ENCODE measurements at places on chromosomes 16 and 17.
A peak's percentile ranks its signal among the peaks of the same experiment; 100 is the strongest.

GRCh38 chr17:79942591-79943346 is 92.9 kb downstream of the TBC1D16 start:
- DNase-seq: no peak

DNA sequence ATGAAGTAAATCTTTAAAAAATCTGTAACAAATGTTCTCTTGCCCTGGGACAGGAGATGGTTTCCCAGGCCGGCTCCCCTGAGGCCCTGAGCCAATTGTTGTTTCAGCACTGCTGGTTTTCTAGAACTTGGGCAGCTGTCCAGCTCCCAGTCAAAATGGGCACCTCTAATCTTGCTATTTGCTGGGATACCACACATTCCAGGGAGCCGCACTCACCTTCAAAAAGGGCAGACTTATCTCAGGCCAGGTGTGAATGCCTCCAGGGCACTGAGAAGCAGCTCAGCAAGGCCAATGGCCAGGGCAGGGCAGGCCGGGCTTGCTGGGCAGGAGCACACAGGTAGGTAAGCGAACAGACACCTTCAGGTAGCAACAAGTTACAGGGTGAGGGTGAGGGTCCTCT is 24.4 kb downstream of the TRIM16 start:
- DNase-seq: no peak

- DNase-seq: no peak
Measured at GRCh38 chr17:1607971-1608320, 20.7 kb downstream of the SLC43A2 start.

DNA sequence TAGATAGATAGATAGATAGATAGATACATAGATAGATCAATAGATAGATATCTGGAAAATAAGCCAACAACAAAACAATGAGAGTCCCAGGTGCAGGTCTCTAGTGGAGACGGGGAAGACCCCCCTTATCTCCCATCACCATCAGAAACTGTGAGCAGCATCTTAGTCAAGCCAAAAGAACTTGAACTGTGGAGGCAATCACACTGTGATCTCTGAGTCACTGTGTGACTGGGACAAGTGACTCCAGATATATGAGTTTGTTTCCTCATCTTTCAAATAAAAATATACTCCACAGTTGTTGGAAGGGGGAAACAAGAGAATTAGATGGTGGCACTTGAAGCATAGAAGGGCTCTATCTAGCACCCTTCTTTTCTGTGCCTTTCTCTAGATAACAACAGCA is 42.1 kb downstream of the NOG start:
- DNase-seq: no peak

DNA sequence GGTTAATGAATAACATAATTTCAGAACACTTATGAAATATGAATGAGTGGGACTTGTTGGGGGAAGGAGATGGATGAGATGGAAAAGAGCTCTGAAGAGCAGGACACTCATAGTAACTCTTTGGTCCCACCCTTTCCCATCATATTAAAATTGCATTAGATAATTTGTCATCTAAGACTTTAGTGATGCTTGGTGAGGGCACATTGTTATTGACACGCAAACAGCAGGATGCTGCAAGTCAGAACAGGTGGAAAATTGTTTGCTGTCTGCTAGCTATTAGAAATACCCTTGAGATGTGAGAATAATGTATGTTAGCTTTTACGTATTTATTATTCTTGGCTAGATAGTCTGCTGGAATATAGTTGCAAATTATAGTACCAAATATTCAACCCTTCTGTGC is 75.7 kb downstream of the TANC2 start:
- no peak for DNase-seq

GRCh38 chr16:54397838-54398237 is 111.3 kb upstream of the IRX3 start:
- DNase-seq: no peak

DNA sequence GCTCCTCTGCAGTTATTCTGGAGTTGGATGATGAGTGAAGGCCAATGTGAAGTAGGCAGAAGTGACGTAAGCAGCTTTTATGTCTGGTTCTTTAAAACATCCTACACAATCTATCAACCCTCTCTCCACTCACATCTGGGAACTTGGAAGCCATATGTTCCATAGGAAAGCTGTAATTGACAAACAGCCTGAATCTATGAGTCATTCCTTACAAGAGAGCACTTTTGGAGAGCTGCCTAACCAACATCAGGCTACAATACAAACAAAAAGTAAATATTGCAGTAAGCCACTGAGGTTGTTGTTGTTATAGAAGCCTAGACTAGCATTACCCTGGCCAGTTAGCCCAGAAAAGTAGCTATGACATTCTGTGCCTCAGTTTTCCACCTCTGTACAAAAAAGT is 5.9 kb downstream of the CCL7 start:
- no peak for DNase-seq

GRCh38 chr17:61397086-61397842 is 2.4 kb upstream of the TBX2 start:
- no peak for DNase-seq

DNA sequence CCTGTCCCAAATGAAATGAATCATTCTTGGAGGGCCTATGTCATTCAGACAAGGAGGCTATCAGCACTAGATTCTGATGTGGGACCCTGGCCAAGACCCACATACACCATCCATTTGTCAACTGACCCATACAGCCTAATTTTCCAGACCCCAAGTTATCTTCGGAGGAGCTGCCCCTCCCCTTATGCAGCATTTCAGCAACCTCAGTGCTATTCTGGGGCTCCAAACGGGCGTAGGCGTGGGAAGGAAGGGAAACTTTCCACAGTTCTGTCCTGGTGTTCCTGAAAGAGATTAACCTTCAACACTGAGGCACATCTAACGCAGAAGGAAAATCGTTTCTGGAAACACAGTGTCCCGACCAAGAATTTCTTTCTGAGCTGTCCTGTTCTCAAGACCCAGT is 86.7 kb downstream of the MYH11 start:
- DNase-seq: no peak

GRCh38 chr16:29710227-29711219 is 31.5 kb downstream of the QPRT start:
- peak; percentile 15 for DNase-seq

- DNase-seq: no peak
Measured at GRCh38 chr17:45849536-45849990, 4.9 kb downstream of the SPPL2C start.

- DNase-seq: no peak
Measured at GRCh38 chr17:38701504-38702165, 3.4 kb upstream of the MLLT6 start.

DNA sequence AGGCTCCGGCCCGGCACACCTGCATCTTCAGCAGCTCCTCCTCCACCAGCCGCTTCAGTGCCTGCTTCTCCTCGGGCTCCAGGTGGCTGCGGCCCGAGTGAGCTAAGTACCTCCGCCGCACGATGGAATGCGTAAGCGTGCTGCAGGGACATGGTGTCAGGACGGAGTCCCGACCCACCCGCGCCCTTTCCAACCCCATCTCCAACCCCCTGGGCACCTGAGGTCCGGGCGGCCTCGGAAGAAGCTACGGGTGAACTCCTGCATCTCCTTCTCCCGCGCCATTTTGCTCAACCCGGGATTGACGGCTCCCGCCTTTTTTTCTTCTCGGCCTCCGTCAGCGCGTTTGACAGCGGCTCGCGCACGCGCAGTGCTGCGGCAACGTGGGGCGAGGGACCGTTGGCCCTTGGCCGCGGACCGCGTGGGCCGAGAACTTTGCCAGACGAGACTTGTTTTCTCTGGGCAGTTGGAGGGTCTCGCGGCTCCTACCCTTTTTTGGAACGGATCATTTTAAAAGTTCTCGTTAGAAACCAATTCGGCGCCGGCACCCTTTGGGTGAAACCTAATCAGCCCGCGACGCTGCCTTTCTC is at the start of gene HIRIP3:
HIRIP3 (minus strand) TSS at position 294 of the 587 bp plus-strand sequence; CDS start at position 282, 12 bp downstream.
- peak; percentile 41 for DNase-seq

GRCh38 chr17:76131051-76131691 is 9.9 kb downstream of the FOXJ1 start:
- DNase-seq: no peak

DNA sequence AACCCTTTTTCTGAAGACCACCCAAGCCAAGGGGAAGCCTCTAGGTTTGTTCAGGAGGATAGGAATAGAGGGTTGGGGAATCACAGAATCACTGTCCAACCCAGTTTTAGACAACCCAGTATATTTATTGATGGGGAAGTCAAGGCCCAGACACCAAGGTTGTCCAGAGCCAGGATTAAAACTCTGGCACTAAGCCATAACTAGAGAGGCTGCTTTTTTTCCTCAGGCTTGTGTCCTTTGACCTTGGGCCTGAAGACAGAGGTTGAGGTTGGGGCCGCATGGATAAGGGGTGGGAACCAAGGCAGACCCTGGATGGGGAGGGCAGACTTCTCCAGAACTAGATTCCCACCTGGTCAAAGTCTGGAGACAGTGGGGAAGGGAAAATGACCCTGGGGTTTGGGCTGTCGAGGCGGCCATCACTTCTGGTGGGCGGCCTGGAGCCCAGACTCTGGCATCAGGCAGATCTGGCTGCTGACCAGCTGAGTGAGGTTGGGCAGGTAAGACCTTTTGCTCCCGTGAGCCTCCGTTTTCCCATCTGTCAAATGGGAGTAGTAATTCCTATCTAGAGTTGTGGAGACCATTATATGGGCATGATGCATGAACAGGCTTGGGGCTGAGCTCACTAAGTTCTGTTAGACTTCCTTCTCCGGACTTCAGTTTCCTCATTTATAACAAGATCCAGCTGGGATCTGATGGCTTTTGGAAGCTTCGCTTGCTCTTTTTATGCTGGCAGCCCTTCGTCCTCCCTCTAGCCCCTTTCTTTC is 17.9 kb downstream of the IGFBP4 start:
- no peak for DNase-seq

GRCh38 chr17:36614933-36615332 is 13.6 kb downstream of the MRM1 start:
- no peak for DNase-seq

DNA sequence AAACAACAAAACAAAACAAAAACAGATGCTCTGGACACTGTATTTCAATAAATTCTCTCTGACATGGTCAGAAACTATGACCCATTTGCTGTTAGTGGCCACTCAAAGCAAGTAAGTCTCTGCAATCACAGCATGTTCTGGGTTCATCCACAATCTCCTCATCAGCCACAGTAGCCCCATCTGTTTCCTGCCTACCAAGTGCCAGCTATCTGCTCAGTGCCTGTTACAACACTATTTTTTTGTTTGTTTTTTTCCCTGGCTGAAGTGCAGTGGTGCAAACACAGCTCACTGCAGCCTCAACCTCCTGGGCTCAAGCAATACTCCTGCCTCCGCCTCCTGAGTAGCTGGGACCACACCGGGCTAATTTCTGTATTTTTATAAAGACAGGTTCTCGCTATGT is 137.9 kb downstream of the SOX9 start:
- DNase-seq: no peak

DNA sequence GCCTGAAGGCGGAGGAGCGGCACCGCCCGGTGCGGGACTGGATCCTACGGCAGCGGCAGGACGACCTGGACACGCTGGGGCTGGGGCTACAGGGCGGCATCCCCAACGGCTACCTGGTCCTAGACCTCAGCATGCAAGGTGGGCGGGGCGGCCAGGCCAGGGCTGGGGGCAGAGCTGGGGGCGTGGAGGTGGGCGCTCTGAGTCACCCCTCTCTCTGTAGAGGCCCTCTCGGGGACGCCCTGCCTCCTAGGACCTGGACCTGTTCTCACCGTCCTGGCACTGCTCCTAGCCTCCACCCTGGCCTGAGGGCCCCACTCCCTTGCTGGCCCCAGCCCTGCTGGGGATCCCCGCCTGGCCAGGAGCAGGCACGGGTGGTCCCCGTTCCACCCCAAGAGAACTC is 7.9 kb downstream of the MSLN start:
- DNase-seq: no peak

DNA sequence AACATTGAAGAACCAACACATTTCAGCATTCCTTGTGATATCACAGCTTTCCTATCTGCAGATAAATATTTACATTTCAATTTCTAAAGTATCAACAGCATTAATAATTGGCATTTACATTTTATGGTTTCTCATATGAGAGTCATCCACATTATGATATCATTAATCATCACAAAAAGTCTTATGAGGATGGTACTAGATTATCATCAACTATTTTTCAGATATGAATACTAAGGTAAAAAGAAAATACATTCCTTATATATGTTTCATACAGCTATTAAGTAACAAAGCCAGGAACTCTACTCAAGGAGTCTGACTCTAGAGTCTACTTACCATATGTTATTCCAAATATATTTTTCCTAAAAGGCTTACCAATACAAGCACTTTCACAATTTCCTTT is 40.7 kb downstream of the ABCA5 start:
- no peak for DNase-seq

GRCh38 chr16:86662195-86662594 is 83.8 kb downstream of the FOXL1 start:
- no peak for DNase-seq

- DNase-seq: no peak
Measured at GRCh38 chr17:58643147-58643546, 48.7 kb downstream of the TEX14 start.

- no peak for DNase-seq
Measured at GRCh38 chr17:30241051-30241450, 5.6 kb upstream of the SLC6A4 start.

DNA sequence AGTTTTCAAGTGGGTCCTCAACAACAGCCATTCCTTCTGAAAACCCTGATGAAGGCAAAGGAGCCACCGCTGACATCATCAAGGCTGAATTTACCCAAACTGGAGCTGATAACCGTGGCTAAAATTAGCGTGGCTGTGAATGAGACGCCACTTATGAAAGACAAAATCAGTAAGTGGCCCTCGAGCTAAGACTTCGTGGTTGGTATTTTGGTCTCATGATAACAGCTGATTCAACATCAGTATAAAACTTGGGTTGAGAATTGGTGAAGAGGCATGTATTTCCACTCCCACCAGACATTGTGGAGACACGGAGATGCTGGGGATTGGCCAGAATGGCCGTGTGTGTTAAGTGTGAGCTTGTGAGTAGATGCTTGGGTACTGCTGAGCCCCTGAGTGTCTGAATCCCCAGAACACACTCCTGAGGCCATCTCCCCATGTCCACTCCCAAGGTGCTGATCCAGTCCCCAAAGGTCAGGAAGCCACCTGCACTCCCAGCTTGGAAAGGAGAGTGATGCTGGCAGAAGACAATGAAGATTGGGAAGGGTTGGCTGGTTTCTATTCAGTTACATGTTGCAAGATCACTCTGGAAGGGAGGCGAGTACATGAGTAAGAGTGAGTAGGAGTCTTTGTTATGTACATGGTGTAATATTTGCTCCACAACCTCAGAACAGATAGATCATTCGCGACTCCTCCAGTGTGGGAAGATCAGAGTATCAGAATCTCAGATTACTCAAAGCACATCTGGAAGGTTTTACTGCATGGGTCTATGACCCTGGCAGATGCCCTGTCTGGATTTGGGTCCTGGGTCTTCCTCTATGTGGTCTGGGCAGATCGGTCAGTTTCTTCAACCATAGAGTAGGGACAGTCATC is 207.7 kb downstream of the HS3ST3A1 start:
- no peak for DNase-seq

GRCh38 chr16:79261944-79262552 is 338.5 kb downstream of the MAF start:
- DNase-seq: no peak

- DNase-seq: no peak
Measured at GRCh38 chr17:13520899-13521572, 80.7 kb downstream of the HS3ST3A1 start.

GRCh38 chr17:73021771-73022170 is 70.7 kb downstream of the SLC39A11 start:
- no peak for DNase-seq

- DNase-seq: no peak
Measured at GRCh38 chr17:15893658-15894024, 51.3 kb upstream of the ADORA2B start.
